H4 (cell line): ENCODE measurements at places on chromosomes 12 and 14.

- no peak for DNase-seq
Measured at GRCh38 chr14:97719931-97720330, 922.7 kb downstream of the VRK1 start.

DNA sequence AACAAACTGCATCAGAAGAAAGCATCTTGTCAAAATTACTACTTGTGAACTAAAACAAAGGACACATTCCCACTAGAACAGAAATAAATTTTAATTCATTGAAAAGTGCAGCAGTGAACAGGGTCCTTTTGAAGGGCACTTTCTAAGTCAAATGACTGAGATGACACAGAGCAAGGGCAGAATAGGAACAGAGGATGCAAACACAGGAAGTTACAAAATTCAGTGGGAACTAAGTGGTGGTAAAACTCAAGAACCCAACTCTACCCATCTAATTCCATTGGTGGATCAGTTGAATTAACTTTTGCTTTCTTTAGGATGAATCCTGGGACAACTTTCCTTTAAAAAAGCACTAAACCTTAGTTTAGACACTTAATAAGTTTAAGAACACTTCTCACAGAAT lies 45.8 kb downstream of the GNS start:
- no peak for DNase-seq

- no peak for DNase-seq
Measured at GRCh38 chr12:40203060-40203430, 21.8 kb upstream of the LRRK2 start.

- DNase-seq, result peak; percentile 28
Measured at GRCh38 chr14:78157494-78158437, 12.4 kb upstream of the NRXN3 start.

DNA sequence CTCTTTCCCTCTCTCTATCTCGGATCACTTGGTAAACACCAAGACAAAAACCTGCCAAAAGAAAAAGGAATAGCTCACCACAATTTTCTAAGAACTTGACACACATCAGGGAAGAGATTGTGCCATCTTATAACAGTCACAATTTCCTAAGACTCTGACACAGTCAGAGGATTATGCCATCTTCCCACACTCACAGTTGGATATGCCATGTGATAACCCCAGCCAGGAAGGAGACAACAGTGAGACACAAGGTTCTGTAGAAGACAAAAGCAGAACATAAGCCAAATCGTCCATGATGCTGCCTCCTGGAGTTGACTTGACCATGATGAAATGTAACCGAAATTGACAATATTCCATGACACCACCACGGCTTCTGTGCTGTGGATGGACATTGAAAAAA lies 2.8 kb upstream of the CLEC9A start:
- DNase-seq, result peak; percentile 64

DNA sequence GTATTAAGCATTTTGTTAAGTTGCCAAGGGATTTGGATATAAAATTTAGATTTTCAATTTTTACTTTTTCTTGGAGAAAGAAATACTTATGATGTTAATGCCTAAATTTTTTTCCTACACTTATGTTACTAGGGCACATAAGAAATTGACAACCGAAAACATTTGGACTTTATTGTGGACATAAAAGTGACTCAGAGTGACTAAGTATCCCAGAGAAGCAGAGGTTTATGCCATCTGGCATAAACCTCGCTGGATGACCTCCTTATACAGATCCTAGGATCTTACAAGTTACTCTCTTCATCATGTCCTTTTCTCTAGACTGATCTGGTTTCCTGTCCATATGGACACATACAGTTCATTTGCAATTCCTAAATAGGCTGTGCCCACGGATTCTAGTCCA lies 89.8 kb downstream of the RERG start:
- DNase-seq, result peak; percentile 31

DNA sequence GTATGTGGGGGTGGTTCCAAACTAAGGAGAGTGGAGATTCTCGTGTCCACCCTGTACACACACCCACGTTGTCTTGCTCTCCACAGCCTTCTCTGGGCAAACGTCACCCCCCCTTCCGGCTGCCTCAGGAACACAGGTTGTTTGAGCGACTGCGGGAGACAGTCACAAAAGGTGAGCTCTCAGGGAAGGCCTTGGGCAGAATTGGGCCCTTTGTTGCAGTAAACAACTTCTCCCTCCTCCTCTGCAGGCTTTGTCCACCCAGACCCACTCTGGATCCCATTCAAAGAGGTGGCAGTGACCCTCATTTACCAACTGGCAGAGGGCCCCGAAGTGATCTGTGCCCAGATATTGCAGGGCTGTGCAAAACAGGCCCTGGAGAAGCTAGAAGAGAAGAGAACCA lies 8.1 kb upstream of the GAPDH start:
- no peak for DNase-seq

DNA sequence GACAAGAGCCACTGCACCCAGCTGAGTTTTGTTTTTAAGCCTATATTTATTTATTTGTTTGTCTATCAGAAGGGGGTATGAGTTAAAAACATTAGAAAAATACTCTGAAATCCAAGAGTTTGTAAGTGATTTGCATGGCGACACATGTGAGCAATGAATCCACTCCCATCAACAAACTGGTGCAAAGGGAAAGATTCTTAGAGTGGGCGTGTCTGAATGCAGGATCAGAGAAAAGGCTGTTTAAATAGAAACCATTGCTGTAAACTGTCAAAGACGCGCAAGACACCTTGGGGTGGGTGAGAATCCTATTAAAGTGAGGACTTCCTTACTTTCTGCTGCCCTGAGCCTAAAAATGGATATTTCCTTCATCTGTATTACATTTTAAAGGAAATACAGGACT lies 51.9 kb downstream of the ZFYVE26 start:
- no peak for DNase-seq

DNA sequence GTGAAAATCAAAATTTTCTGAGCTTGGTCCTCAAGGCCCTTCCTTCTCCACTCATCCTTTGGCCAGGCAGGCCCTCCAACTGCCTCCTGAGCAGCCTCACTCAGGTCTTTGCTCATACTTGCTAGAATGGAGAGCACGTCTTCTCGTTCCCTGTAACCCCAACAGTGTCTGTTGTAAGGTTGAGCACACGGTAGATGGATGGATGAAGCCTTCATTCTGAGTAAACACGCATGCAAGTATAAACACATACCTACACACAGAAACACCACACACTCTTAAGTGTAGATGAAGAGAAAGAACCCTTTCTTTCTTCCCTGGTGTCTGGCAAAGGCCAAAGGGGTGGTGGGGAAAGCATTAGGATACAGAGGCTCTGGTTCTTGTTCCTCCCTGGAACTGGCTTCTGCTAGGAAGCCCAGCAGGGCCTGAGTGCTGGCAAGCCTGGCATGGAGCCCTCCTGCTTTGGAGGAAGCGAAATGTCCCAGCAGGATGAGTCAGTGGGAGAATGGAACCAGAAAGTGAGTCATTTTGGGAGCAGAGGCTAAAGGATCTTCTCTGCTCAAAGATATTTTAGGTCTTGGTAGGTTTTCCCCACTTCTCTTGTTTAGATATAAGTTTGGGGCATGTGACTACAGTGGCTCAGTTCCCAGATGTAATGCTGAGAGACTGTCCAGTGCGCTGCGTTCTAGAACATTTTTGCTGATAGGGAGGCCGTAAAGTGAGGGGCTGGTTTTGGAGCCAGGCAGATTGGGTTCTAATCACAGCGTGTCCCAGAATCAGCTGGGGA lies 127.4 kb downstream of the CACNA1C start:
- peak; percentile 92 for DNase-seq

DNA sequence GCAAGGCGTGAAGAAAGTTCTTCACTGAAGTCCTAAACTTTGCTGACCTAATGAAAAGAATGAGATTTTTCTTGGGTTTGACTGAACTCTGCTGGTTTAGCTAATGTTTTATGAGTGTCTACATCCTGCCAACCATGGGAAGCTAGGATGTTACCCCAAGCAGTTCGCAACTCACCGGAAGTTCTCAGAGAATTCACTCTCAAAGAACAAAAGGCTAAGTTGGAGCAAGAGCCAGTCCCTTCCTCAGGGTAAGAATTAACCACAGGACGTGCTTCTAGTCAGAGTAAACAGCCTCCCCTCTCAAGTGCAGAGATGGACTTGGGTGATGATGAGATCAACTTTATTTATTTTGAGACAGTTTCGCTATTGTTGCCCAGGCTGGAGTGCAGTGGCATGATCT lies 37.3 kb downstream of the TCHP start:
- no peak for DNase-seq

DNA sequence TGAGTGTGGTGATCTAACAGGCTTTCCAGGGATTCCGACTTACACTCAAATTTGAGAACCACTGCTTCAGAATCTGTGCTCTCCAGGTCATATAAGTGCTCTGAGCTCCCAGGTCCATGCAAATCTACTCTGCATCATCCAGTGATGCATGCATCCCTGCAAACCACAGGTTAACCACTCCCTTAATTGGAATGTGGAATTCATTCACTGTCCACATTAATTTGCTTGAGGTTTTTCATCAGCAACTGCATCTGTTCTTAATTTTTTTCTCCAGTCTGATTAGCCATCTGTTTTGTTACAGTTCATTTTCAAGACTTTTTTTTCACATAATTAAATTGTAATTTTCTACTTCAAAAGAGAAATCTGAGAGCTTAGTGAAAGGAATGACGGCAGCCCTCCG lies 43.4 kb upstream of the RIN3 start:
- DNase-seq, result peak; percentile 55

DNA sequence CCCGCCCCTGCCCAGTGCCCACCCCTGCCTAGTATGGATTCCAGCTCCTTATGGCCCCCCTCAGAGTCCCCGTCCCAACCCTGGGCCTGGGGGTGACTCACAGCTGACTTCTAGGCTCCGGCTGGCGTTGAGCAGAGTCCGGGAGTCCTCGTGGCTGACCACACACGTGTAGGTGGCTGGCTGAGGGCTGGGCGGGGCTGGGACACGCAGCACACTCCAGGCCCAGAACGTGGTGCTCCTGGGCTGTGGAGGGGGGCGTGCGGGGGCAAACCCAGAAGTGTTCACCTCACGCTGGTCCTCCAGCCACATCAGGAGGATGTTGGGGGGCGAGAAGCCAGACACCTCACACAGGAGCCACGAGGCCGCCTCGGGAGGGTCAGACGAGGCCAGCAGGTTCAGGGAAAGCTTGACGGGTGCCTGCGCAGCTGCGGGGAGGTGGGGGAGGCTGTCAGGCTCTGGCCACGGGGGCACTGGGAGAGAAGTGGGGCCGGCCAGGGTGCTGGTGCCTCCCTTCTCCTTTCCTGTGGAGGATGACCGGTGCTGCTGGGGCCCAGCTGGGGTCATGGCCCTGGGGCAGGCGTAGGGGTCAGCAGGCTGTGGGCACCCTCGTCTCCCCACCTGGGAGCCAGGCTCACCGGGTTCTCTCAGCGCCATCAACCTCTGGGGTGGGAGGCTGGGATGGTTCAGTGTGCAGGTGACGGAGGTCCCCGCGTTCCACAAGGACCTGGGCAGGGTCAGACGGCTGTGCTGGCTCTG lies 314.1 kb downstream of the TMEM121 start:
- DNase-seq, result no peak

DNA sequence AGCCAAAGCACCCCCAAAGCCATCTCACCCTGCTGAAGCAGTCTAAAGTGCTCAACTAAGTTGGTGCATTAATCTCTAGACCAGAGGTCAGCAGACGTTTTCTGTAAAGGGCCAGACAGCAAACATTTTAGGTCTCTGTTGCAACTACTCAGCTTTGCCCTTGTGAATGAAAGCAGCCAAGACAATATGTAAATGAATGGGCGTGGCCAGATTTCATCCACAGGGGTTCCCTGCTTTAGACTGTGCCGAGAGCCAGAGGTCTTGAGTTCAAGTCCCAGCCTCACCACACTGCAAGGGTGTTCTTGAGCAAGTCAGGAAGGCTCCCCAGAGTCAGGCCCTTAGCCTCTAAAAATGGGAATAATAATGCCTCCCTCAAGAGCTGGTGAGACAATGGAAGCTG lies 166.2 kb downstream of the CHST11 start:
- DNase-seq, result no peak

GRCh38 chr12:25322918-25323531 lies 72.3 kb upstream of the KRAS start:
- DNase-seq, result peak; percentile 16

- DNase-seq, result no peak
Measured at GRCh38 chr14:54777395-54777794, 125.2 kb downstream of the GCH1 start.

DNA sequence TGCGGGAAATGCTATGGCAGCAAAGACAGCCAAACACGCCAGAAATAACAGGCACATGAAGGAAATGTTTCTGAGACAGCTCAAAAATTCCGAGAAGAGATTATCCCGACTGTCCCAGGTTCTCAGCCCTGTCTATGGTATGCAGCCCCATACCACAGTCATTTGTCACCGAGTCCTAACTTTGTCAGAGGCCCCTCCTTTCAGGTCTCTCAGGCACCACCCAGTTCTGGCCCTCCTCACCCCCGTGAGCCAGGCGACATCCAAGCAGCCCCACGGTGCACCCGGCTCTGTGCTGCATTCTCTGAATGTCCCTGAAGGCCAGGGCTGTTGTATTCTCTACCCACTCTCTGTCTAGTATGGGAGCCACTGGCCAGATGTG lies 24.0 kb downstream of the SSH1 start:
- DNase-seq, result peak; percentile 86

DNA sequence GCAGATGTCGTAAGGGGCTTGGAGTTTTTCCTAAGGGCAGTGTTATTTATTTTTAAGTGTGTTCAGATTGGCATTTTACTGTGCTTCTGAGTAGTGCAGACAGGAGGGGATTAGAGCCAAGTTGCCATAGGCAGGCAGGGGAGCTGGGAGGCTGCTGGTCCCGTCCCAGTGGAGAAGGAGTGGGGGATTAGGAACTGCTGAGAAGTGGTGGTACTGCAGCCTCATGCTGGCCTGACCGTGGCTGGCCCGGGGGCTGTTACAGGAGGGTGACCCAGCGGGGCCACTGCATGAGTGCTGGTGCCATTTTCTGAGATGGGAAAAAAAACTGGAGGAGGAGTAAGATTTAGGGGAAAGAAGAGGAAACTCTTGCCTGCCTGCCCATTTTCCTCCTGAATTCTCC lies 52.3 kb upstream of the DLK1 start:
- no peak for DNase-seq

GRCh38 chr14:69387311-69387710 lies 10.8 kb downstream of the ERH start:
- DNase-seq, result no peak

DNA sequence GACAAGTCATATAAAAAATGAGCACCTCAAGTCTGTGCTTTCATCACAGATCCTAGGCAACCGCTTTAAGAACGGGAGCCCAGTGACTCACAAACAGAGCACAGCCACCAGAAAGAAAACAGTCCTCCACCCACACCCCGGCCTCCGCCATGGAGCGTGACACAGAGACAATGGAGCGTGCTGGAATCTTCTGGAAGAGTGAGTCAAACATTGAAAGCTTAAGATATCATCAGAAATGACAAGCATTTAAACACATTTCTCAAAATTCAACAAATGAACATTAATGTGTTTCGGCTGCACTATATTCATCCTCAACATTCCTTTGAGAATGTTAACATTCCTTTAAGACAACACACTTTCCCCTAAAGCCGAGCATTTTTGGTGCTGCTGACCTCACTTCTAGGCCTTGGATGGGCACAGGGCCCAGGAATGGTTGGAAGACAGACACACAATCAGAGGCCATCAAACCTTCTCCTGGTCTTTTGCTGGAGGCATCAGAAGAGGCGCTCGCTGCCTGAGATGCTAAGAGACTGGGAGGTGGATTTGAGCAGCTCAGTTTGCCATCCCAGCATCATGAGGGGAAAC lies 23.6 kb upstream of the TMEM132D start:
- no peak for DNase-seq

GRCh38 chr14:105021656-105022275 lies 883 bp upstream of the CDCA4 start:
- peak; percentile 46 for DNase-seq

- no peak for DNase-seq
Measured at GRCh38 chr12:19387161-19387560, 52.1 kb upstream of the AEBP2 start.
